Peyer's patch (tissue), 4 donors: ENCODE measurements at places on chromosomes 7 and 10. TPM values are rescaled to one million over a fixed set of nuclear protein-coding genes. Genes with fewer than 3 reads are reported as not detected.

GRCh38 chr10:48406204-48406603, 99.7 kb downstream of the MAPK8 start:
- DNase-seq: no peak

GRCh38 chr10:1658658-1659057, 78.7 kb downstream of the ADARB2 start:
- no peak for DNase-seq

GRCh38 chr7:128836729-128837348, 6.6 kb downstream of the FLNC start:
- DNase-seq: no peak

DNA sequence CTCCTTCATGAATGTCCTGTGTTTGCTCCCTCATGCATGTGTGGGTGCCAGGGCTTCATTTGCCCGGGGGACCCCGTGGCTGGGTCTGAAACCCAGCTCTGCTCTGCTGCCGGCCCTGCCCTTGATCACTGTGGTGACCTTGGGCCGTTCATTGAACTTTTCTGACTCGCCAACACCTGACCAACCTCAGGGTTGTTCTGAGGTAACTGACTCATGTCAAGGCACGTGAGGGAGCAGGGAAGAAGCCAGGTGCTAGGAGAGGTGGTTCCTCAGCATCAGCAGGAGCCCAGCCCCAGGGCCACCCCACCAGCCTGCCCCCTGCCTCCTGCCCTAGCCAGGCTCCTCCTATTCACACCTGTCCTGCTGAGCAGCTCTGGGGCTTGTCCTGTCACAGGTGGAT, 47.9 kb downstream of the TBATA start:
- DNase-seq: peak; percentile 73

DNA sequence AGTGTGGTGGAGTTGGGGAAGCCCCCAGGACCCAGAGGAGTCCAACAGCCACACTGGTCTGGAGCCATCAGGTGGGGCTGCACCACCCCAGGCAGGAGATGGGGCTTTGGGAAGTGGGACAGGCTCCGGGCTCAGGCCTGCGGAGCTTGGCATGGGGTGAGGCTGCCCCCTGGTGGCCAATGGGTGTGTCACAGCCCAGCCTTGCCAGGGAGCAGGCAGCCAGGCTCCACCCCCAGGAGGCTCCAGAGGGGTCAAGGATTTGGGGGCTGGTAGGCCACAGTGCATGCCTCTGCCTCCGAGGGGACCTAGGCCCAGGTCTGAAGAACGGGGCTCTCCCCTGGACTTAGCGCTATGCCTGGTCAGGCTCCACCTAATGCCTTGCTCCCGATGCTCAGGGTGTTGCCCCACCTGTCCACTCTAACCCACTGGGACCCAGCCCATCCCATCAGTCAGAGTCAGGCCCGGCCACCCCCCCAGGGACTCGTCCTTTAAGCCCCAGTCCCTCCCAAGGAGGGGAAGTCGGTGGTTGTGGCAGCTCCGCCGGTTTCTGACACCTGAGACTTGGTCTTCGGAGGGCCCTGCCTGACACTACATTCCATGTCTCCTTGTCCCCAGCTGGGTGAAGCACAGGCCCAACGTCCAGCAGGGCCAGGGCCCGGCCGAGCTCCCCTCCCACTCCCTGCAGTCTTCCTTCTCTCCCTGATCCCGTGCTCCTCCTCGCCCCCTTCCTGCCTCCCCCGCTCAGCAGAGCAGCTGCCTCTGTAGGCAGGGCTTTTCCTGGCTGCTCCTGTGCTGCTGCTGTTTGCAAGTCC, 11.3 kb upstream of the SAMD8 start:
- peak; percentile 89 for DNase-seq

DNA sequence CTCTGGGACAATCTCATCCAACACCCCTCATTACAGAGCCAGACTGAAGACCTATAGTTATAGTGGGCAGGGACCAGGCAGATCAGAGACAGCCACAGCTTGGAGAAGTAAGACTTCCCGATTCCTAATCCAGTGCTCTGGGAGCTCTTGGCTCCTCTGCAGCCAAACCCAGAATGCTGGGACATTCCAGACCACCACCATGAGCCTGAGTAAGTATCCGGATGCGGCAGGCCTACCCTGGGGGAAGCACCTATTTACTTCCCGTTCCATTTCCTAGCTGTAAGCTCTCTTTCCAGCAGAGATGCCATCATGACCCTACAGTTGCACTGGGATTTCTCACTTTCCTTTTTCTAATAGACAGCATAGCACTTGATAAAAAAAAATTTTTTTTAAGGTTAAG, 16.4 kb downstream of the HIP1 start:
- no peak for DNase-seq

GRCh38 chr10:15163253-15163828, 5.2 kb downstream of the NMT2 start:
- no peak for DNase-seq

DNA sequence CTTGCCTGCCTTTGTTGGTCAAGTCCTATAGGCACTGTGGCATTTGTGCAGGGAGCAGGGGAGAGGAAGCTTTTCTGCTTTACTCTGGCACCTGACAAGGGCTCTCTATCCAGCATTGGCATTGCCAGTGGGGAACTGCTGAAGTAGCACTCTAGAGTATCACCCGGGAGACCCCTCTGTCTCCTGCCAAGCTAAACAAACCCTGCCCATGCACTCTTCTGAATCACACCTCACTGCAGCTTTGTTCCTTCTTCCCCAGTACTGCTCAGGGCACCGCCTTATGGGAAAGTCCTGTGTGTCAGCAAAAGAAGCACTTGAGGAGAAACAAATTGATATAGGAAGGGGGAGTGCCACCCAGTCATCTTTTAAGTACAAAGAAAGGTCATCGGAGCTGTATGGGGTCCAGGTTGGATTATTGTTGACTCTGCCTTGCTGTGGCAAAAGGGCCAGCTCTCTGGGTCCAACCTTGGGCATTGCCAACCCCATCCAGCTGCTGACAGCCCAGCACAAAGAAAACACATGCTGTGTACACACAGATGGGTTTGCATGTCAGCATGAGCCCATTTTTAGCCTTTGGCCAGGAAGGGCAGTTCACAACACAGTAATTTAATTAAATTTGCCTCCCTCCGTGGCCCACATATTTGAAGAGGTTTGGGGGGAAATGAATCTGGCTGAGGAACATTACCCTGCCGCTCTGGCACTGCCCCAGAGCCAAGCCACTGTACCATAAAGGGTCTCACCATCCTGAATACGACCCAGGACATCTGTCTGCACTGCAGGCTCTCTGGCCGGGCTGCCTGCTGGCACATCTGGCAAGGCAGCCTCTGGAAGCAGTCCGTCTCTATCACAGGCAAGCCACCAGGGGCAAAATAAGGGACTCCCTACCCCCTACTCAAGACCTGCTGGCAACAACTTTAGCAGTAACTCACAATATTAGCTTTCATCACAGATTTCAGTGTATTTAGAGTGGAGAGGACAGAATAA, 13.1 kb downstream of the LRRC4 start:
- no peak for DNase-seq

- no peak for DNase-seq
Measured at GRCh38 chr10:4337563-4337962, 488.4 kb upstream of the AKR1E2 start.

DNA sequence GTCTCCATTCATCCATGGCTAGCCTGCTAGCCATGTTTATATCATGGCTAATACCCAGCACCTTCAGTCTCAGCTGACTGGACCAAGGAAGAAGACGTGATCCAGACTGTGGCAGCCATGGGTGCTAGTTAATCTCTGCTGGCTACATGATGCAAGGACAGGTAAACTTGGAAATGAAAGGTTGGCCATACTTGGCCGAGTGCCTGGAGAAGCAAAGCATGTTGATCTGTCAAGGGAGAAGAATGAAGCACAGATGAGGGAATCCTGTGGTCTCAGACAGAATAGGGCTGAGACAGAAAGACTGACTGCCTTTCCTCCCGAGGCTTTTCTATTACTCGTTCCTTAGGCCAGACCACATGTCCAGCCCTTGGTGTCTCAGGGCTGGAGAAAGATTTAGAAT, 41.1 kb downstream of the CPVL start:
- DNase-seq: no peak

GRCh38 chr7:47724335-47724982, 142.5 kb upstream of the TNS3 start:
- DNase-seq: no peak

DNA sequence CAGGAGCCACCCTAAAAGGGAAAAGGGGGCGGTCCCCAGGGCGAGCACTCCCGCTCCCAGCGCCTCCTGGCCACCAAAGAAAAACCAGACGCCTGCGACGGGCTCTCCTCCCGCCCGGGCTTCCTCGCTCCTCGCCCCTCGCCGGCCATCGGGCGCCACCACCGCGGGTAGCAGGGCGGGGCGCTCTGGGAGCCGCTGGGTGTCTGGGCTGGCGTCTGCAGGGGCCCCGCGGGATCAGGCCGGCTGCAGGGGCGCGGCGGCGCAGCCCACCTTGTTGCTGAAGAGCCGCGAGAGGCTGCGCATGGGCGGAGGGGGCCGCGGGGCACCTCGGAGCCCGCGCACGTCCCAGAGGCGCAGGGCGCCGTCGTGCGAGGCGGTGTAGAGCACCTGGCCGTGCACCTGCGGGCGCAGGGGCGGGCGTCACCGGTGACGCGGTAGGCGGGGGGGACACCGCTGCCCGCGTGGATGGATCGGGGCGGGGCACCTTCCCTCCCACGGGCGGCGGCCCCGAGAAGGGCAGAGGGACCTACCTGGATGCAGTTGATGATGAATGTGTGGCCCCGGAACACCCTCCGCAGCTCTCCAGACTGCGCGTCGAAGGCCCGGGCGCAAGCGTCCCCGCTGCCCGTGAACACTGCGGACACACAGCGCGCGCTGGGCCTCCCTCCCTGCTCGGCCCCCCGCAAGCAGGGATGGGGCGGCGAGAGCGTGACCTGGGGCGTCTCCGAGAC, 28.3 kb downstream of the WDR86 start:
- DNase-seq: peak; percentile 56

GSTO2 gene
- 13.0 TPM for total RNA-seq

PALD1 gene
- 3.8 TPM for total RNA-seq

CBLL1 gene
- 23.9 TPM for total RNA-seq

RNF133 gene
- total RNA-seq: 3.3 TPM
